ENCODE measurements at places on chromosomes 6 and 20.
A peak's percentile ranks its signal among the peaks of the same experiment; 100 is the strongest.

- no peak for DNase-seq
Measured at GRCh38 chr6:4324746-4325145, 189.4 kb upstream of the ECI2 start.

DNA sequence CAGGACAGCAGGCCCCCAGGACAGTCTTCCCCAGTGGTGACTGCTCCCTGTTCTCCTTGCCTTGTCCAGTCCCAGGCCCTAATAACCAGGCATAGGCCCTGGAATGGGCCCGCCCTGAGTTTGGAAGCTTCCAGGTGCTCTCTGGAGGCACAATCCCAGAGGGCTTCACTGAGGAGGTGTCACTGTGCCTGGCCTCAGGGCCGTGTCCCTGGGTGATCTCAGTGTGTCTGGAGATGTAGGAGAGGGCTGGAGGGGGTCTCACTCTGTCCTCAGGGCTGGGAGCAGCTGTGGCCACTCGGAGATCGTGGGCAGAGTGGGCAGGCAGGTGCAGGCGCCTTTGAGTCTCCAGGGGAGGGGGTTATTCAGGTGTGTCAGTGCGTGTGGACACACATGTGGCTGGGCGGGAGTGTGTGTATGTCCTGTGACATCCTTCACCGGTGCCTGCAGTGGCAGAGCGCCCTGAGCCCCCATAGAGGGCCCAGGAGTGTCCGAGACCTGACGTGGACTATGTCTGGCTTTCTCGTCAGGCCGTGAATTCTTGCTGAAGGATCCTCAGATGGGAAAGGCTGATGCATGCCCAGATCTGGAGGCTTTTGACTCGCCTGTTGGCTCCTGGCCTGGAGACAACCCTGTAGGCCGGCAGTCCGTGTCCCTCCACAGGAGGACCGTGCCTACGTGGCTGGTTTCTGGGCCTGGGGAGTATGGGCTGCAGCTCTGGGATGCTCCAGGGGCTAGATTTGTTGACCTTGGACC, 5.5 kb upstream of the NPBWR2 start:
- DNase-seq, result no peak

- DNase-seq, result peak; percentile 74
Measured at GRCh38 chr6:133645966-133646740, 242.8 kb upstream of the TCF21 start.

GRCh38 chr6:154242617-154243357, 113.8 kb downstream of the IPCEF1 start:
- no peak for DNase-seq

GRCh38 chr6:87016772-87017171, 78.1 kb downstream of the CGA start:
- no peak for DNase-seq

DNA sequence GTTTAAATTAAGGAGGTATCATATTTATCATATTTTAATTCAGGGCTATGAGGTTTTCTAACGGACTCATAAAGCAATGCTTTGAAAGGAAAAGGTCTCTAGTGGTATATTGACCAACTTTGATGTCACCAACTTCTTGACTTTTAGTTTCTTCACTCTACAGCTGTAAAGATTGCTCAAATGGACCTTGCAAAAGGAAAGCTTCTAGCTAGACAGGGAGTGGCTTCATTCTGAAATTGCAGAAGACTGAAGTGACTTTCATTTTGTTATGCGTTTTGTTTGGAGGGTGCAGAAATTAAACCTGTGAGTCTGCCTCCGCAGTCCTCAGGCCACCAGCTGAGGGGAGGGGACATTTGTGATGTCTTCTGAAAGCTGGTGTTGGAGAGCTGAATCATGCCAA, 95.7 kb downstream of the SLC24A3 start:
- no peak for DNase-seq

DNA sequence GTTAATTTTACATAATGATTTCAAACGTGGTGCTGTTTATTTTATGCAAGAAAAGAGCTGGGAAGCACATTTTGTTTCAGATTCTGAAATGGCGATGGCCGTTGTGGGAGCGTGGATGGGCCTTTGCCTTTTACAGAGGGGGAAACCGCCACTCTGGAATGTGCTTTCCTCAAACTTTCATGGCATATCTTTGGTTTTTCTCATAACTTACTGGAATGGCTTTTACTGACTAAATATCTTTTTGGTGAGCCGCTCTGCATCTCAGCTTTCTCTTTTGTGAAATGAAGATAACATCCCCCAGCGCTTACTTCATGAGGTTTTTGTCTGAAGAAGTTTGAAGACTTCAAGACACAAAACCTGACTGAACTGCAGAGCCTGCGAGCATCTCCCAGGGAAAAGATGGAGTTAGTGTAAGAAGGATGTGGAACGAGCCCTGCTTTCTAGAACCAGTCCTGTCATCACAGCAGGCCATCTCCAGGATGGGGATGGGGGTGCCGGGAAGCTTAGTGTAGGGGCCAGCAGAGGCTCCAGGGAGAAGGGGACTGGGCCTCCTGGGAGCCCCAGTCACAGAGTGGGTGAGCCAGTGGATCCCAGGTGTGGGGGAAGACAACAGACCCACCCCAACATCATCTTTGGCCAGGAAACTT, 61.8 kb upstream of the TIAM2 start:
- no peak for DNase-seq

- DNase-seq, result no peak
Measured at GRCh38 chr6:118606268-118606667, 45.1 kb downstream of the CEP85L start.

GRCh38 chr6:153099636-153100035, 31.4 kb downstream of the RGS17 start:
- DNase-seq, result no peak

- no peak for DNase-seq
Measured at GRCh38 chr6:170416303-170416702, 109.7 kb downstream of the FAM120B start.

GRCh38 chr20:19934792-19935491, 82.2 kb upstream of the NAA20 start:
- no peak for DNase-seq

DNA sequence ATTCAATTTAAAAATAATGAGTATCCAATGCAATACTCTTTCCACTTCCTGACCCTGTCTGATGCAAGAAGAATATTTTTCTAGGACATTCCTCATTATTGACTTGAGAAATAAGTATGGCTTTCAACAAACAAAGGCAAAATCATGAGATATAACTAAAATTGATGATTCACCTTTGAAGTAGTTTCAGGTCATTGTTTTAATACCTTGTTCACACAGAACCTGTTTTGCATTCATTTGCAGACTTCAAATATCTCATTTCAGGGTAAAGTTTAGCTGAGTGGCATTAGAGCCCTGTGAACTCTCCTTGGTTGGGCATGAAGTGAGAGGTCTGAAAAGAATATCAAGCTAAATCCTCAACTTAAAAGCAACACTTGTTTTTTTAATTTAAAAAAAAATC, 309.2 kb downstream of the NRN1 start:
- DNase-seq, result no peak

DNA sequence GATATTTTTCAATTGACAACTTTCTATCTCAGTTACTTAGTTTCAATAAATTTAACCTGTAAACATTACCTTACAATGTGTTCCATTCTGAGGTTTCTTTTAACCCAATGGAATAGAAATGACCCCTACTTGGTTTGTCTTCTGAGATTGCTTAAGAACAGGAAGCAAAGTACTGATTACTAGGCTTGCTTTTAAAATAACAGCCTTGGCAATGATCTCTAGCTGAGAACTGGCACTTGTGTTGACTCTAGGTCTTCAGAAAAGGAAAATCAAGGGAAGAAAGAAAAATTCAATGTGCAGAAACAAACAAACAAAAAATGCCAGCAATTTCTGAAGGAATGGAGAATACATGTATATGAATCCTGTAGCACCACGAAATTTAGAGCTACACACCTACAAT, 66.1 kb downstream of the SYNE1 start:
- no peak for DNase-seq

DNA sequence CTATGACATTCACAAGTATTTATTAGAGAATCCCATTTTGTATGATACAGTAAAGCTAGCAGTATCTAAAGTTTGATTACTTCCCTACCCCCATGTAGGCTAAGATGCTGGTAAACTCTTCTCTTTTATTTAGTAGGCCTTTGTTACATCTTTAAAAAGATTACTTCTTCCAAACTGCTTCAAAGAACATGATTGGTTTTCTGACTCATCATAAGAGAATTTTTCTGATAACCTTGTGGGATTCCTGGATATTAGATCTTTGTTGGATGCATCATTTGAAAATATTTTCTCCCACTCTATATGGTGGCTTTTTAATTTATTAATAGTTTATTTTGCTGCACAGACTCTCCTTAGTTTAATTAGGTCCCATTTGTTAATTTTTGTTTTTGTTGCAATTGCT, 898.3 kb upstream of the ADGRB3 start:
- DNase-seq, result no peak

GRCh38 chr6:109434456-109434855, 6.0 kb downstream of the PPIL6 start:
- no peak for DNase-seq

DNA sequence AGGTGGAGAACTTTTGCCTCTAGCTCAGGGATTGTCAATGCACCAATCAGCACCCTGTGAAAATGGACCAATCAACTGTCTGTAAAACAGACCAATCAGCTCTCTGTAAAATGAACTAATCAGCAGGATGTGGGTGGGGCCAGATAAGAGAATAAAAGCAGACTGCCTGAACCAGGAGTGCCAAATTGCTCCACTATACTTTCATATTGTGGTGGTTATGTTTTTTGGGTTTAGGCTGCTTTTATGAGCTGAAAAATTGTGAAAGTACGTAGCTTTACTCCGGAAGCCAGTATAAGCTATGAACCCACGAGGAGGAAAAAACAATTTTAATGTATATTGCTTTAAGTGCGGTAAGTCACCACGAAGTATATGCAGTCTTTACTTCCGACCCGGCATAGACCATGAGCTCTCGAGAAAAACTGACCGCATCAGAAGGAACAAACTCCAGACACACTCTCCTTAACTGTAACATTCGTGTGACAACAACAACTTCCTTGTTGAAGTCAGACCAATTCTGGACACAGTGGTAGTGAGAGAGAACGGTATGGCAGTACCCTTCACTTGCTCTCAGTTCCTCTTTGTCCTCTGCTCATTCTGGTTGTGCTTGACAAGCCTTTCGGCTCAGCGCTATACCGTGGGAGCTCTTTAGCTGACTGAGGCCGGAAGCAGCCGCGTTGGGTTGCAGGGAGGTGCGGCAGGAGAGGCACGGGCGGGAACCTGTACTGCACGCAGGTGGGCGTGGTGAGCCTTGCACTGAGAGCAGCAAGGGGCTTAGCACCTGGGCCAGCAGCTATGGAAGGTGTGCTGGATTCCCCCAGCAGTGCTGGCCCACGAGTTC, 81.9 kb upstream of the E2F3 start:
- DNase-seq, result no peak

DNA sequence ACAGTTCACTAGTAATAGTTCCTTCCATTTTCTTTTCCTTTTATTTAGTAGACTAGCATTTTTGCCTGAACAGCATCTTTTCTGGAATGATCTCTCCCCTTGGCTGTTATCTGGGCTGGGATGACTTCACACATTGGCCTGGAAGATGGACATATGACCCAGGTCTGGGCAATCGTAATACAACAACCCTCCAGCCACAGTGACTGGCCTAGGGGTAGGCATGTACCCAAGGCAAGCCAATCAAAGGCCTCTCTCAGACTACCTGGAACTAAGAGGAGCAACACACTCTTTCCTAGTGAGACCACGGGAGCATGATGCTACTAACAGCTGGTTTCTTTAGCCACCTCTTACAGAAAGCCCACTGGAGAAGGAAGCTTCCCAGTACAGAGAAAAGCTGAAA, 252.2 kb downstream of the GMPR start:
- no peak for DNase-seq

DNA sequence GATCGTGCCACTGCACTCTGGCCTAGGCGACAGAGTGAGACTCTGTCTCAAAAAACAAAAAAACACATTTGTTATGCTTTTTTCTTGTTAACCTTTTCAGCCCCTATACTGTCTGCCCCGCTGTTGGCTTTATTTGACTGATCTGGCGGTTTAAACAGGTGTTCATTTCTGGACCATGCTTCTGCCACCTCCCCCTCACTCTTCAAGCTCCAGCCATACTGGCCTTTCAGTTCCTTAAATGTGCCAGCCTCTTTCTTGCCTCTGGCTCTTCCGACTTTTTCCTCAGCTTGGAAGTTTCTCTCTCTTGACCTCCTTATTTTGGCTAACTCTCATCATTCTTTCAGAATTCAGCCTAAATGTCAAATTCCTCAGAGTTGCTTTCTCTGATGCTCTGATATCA, 35.2 kb upstream of the TXLNB start:
- DNase-seq, result no peak

DNA sequence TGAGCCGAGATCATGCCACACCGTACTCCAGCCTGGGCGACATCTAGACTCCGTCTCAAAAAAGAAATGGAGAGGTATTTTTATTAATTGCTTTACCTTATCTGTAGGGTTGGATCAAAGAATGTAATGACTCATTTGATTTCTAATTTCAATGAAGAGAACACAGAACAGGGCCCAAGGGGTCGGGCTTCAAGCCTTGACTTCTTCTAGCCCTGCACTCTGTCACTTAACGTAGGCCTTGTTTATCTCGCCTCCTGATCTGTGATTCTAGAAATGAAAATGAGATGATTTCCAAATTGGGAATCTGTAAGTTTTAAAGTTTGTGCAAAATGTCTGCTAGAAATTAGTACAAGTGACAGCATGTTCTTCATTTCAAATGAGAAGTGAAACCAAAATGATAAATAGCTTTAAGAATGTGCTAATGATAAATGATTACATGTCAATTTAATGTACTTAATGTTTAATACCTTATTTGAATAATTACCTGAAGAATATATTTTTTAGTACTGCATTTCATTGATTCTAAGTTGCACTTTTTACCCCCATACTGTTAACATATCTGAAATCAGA, 180.5 kb downstream of the SLC16A10 start:
- DNase-seq, result no peak

DNA sequence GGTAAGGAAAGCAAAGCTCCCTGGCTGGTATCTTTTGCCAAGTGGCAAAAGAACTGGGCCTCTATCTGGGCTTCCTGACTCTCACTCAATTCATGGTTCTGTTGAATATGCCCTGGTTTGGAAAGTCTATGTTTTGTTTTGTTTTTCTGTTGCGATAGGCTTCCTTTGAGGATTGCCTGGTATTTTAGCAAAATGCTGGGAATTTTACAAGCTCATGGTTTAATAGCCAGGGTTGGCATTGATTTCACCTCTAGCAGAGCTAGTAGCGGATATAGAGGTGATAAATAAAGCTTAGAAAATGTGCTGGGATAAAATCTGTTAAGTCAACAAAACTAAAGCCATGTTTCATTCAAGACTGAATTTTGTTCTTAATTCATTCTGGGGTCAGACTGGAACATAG, 109.9 kb downstream of the RNF144B start:
- DNase-seq, result no peak

GRCh38 chr6:142679907-142680700, 264.9 kb downstream of the HIVEP2 start:
- DNase-seq, result peak; percentile 83

- DNase-seq, result no peak
Measured at GRCh38 chr6:151399679-151400078, 8.3 kb upstream of the ZBTB2 start.

DNA sequence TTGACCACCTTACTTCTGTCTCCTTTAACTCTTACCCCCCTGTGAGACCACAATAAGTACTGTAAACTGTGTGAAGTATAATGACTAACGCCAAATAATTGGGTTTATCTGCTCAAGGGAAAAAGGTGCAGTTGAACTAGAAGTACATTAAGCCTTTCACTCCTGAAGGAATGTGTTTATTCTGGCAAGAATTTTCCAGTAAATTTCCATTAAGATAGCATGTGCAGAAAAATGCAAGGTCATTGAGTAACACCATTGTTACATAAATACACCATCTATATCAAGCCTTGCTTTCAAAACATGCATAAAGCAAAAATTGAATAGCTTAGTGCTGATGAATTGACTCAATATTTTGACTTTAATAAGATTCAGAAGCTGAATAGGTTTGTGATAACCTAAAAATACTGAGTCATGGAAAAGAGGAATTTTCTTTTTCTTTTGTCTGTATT, 65.4 kb downstream of the ARHGAP18 start:
- DNase-seq, result no peak

Data from MG63 (cell line).